ENCODE measurements at places on chromosomes 12 and 14. TPM values are rescaled to one million over a fixed set of nuclear protein-coding genes. Genes with fewer than 3 reads are reported as not detected.

DNA sequence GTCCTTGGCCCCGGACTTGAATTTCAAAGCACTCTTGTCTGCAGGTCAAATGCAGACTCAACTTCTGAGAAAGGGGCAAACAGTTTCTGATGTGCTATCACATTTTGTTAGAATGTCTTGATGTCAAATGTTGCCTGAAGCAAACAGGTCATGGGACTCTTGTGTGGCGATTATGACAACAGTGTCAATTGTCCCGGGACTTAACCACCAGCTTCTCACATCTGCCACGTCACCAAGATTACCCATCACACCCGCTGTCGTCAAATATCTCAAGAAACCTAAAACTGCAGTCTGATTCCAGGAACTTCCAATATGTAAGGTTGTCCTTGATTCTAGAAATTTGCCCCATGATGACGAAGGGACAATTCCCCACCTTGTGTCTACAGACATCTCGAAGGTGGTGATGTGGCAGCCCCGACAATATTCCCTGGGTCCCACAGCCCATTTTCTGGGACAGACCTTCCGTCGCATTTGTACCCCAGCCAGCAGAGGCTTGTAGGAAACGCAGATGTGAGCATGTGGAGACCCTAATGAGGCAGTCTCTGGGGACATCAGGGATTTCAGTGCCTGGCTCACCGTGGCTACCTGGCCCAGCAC is 21.3 kb downstream of the LRTM2 start:
- DNase-seq = no peak
- H3K36me3 ChIP-seq = no peaks in the 10 kb centered on the region
- H3K4me3 ChIP-seq = peak overlapping the region; percentile 9

DNA sequence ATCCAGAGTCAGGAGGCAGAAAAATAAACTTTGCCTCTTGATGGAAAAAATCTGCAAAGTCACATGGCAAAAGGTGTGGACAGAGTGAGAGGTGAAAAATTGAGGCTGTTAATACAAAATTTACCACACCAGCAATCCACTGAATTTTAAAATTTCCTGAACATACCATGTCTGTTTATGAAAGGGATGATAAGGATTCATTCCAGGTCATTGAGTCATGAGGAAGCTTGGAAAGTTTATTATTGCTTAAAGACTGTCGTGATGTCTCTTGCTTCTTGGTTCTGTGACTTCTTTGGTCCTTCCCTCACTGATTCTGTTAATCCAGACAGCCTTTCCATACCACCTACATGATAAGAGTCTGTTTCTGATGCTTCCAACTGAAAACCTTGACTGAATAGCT is 73.2 kb downstream of the TTC6 start:
- no peak for DNase-seq
- no peak overlapping the region for H3K27ac ChIP-seq
- no peak overlapping the region for H3K4me3 ChIP-seq
- no peaks in the 10 kb centered on the region for H3K4me1 ChIP-seq
- no peaks in the 10 kb centered on the region for H3K27me3 ChIP-seq
- H3K36me3 ChIP-seq = no peaks in the 10 kb centered on the region

DNA sequence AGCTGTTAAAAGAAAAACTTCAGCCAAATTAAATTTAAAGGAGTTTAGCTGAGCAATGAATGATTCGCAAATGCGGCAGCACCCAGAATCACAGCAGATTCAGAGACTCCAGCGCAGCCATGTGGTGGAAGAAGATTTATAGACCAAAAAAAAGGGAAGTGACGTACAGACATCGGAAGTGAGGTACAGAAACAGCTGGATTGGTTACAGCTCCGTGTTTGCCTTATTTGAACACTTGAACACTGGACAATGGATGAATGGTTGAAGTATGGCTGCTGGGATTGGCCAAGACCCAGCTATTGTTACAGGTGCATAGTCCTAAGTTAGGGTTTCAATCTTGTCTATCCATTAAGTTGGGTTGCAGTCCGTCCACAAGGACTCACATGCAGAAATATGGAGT is 42.6 kb downstream of the GALNT8 start:
- no peaks in the 10 kb centered on the region for H3K27me3 ChIP-seq
- no peak overlapping the region for H3K27ac ChIP-seq
- H3K36me3 ChIP-seq = no peaks in the 10 kb centered on the region

DNA sequence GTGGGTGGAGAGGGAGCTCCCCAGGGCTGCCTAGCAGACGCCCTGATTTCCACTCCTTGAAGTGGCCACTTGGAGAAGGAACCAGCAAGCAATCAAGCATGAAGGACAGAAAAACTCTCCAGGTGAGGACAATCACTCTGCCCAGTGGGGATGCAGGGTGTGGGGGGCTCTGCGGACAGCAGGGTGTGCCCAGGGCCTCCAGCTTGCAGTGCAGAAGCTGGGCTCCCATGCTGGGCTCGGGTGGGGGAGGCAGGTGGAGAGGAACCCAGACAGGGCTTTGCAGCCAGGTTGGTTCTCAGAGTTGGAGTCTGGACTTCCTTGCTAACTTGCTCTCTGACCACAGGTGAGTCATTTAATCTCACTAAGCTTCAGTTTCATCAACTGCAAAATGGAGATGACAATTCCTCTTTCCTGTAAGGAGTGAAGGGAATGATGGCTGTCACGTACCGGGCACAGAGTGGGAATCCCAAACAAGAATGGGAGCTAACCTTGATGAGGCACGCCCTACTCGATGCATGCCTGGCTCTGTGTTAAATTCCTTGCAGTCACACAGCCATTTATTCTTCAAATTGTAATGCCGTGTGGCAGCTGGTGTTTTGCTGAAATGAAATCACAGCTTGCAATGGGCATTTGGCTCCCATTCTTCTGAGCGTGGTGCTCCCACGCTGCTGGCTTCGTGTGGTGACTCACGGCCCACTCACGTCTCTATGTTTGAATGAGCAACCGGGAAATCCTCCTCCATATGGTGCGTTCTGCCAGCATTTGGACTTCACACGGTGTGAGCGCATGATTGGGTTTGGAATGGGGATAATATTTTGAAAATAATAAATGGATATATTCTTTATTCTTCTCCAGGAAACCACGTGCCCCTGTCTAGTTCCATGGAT is 75.2 kb downstream of the PRIMA1 start:
- H3K36me3 ChIP-seq = no peaks in the 10 kb centered on the region
- H3K27me3 ChIP-seq = no peaks in the 10 kb centered on the region
- H3K27ac ChIP-seq = no peak overlapping the region
- no peaks in the 10 kb centered on the region for H3K4me1 ChIP-seq

DNA sequence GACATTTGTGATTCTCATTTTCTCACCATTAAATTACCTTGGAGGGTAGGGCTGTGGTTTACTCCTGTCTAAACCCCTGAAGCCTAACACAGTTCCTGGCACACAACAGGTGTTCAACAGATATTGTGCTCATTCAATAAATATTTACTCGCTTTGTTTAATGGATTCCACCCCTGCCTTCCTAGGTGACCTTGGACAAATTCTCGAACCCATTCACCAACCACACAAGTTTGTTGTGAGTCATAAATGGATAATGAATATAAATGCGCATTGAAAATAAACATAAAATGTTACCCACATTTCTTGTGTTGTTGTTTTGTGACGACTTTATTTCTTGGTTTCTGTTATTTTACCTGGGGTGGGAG is 362 bp upstream of the TSFM start:
- H3K4me1 ChIP-seq = peaks cover 22% of the 10 kb centered on the region
- H3K27ac ChIP-seq = peak overlapping the region; percentile 97
- H3K4me3 ChIP-seq = peak overlapping the region; percentile 99
- H3K36me3 ChIP-seq = peaks cover 28% of the 10 kb centered on the region
- no peak for DNase-seq

The VDR gene
- 0.86 TPM for total RNA-seq

The KRT73 gene
- total RNA-seq = not detected

The STAC3 gene
- 5.5 TPM for total RNA-seq

The GATC gene
- 35.2 TPM for total RNA-seq

GRCh38 chr12:92075425-92075914 is 70.2 kb downstream of the BTG1 start:
- no peaks in the 10 kb centered on the region for H3K27me3 ChIP-seq
- no peak overlapping the region for H3K27ac ChIP-seq
- peak overlapping the region; percentile 2 for H3K4me3 ChIP-seq
- H3K4me1 ChIP-seq = peaks cover 48% of the 10 kb centered on the region
- no peaks in the 10 kb centered on the region for H3K36me3 ChIP-seq

- H3K36me3 ChIP-seq = peaks cover 9% of the 10 kb centered on the region
- peaks cover 23% of the 10 kb centered on the region for H3K4me1 ChIP-seq
- peak; percentile 55 for DNase-seq
- peaks cover 15% of the 10 kb centered on the region for H3K27me3 ChIP-seq
These were observed at the start of gene MBIP for GRCh38 chr14:36320200-36320896. MBIP (minus strand) TSS chr14:36320637; CDS start chr14:36320588, 49 bp downstream.

GRCh38 chr12:123533672-123534643 is at the start of gene RILPL1:
RILPL1 (minus strand) TSS chr12:123533719; CDS start chr12:123533482, 237 bp downstream.
- H3K27me3 ChIP-seq = no peaks in the 10 kb centered on the region
- H3K36me3 ChIP-seq = no peaks in the 10 kb centered on the region
- DNase-seq = peak; percentile 66
- peaks cover 20% of the 10 kb centered on the region for H3K4me1 ChIP-seq
- H3K4me3 ChIP-seq = peak within 1 kb of the TSS; percentile 85

DNA sequence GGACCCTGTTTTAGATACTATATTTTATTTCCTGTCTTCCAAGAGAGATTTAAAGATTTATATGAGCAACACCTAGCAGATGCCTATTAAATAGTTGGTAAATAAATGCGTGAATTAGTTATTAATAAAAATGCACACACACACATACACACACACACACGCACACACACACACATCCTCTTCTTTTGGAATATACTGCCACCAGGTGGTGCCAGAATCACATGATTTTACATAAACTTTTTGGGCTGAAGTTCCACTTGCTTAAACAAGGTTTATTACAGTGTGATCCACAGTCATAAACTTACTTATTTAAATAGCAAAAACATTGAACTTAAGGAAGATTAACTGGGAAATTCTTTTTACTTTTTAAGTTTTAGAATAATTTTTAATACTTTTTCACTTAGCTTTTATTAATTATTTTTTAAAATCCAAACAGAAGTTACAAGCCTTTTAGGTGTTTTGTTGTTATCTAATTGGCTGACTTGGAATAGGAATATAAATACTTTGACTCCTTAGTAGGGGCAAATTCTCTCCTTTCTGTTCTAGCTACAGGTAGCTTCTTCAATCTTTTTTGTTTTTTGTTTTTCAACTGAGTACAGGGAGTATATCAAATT is 17.5 kb downstream of the RAD51B start:
- no peak overlapping the region for H3K27ac ChIP-seq
- no peaks in the 10 kb centered on the region for H3K27me3 ChIP-seq
- no peaks in the 10 kb centered on the region for H3K4me1 ChIP-seq
- no peak for DNase-seq
- H3K4me3 ChIP-seq = no peak overlapping the region
- H3K36me3 ChIP-seq = peaks cover 19% of the 10 kb centered on the region

The TSPAN8 gene
- not detected for total RNA-seq

DNA sequence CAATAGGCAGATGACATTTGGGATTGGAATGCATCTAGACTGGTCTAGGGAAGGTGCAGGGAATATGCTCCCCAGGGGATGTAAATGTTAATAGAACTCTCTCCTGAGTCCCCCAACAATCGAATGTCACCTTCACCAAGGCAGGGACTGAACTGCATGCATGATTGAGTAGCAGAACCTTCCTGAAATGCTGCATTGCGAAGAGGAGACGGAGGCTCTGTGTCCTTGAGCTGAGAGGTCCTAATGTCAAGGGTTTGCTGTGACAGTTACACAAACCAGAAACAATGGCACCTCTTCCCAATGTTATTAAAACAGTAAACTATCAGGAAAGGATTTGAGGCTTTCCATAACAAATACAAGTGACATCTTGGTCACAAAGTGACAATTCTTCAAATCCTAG is 117.5 kb upstream of the SFSWAP start:
- no peak overlapping the region for H3K27ac ChIP-seq
- no peaks in the 10 kb centered on the region for H3K27me3 ChIP-seq
- no peak overlapping the region for H3K4me3 ChIP-seq
- H3K4me1 ChIP-seq = peaks cover 9% of the 10 kb centered on the region
- DNase-seq = no peak

The FOXA1 gene
- total RNA-seq = not detected

GRCh38 chr12:52552055-52552454 is 890 bp downstream of the KRT71 start:
- no peak overlapping the region for H3K4me3 ChIP-seq
- no peaks in the 10 kb centered on the region for H3K4me1 ChIP-seq
- peaks cover 11% of the 10 kb centered on the region for H3K27me3 ChIP-seq
- no peaks in the 10 kb centered on the region for H3K36me3 ChIP-seq
- no peak for DNase-seq

- DNase-seq = no peak
- no peaks in the 10 kb centered on the region for H3K4me1 ChIP-seq
- no peaks in the 10 kb centered on the region for H3K27me3 ChIP-seq
- H3K27ac ChIP-seq = no peak overlapping the region
- H3K36me3 ChIP-seq = no peaks in the 10 kb centered on the region
These were observed 298.1 kb upstream of the PRICKLE1 start for GRCh38 chr12:42887657-42888056.

The DPF3 gene
- total RNA-seq = 4.3 TPM

The DTX3 gene
- total RNA-seq = 3.7 TPM

DNA sequence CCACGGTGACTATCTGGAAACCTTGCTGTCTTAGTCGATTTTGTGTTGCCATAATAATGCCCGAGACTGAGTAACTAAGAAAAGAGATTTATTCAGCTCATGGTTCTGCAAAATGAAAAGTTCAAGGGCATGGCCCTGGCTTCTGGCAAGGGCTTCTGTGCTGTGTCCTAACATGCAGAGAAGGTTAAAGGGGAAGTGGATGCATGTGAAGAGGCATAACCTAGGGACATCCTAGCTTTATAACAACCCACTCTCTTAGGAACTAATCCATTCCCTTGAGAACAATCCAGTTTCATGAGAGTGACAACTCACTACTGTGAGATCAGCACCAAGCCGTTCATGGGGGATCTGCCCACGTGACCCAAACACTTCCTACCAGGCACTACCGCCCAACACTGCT is 11.5 kb downstream of the FLVCR2 start:
- DNase-seq = no peak
- no peak overlapping the region for H3K4me3 ChIP-seq
- peaks cover 5% of the 10 kb centered on the region for H3K4me1 ChIP-seq
- no peak overlapping the region for H3K27ac ChIP-seq
- H3K27me3 ChIP-seq = no peaks in the 10 kb centered on the region
- H3K36me3 ChIP-seq = no peaks in the 10 kb centered on the region

DNA sequence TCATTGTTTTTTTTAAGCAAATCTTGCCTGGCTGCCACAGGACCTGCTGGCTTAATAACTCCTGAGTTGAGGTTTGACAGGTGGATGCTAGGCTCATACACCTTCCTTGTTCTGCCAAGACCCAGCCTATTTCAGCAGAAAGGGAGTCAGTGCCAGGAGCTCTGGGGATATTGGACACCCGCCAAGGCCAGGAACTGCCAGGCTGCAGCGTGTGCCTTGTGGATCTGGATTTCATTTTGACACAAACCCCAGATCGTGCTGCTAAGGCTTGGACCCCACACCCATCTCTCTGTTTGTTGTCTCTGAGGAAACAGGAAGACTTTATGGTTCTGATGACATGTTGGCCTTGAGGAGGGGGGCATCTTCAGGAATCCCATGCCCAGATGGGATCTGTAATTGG is 44.4 kb upstream of the PRIMA1 start:
- no peaks in the 10 kb centered on the region for H3K36me3 ChIP-seq
- no peak overlapping the region for H3K27ac ChIP-seq
- no peak overlapping the region for H3K4me3 ChIP-seq
- no peak for DNase-seq
- H3K4me1 ChIP-seq = no peaks in the 10 kb centered on the region
- H3K27me3 ChIP-seq = peaks cover 10% of the 10 kb centered on the region

GRCh38 chr12:27057543-27057942 is 24.8 kb downstream of the C12orf71 start:
- DNase-seq = no peak
- no peaks in the 10 kb centered on the region for H3K4me1 ChIP-seq
- H3K4me3 ChIP-seq = no peak overlapping the region
- H3K27me3 ChIP-seq = no peaks in the 10 kb centered on the region
- H3K27ac ChIP-seq = no peak overlapping the region

All from activated B cell treated with CpG ODN at 0.5 μM for 24 hours (primary cell).